ENCODE measurements at places on chromosomes 6 and 20.

GRCh38 chr6:15256538-15257271 lies 10.8 kb downstream of the JARID2 start:
- DNase-seq = no peak

GRCh38 chr20:46652699-46653098 lies 1.4 kb upstream of the SLC13A3 start:
- no peak for DNase-seq

DNA sequence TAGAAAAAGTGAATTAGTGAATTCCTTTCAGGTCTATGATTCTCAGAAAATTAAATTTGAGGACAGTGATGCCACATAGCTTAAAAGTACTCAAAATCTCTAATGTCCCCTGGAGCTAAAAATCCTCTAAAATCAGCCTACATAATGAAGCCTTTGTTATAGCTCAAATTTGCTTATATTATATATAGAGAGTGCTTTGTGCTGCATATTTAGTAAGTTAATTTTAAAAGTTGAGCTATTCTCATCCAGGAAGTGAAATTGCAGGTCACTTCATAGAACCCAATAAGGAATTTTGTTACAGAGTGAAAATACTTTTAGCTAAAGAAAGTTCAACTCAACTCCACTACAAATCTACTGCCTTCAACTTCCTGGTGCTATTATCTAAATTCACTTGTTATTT lies 507.5 kb upstream of the MAP3K7 start:
- DNase-seq = no peak

GRCh38 chr20:12925210-12925755 lies 83.5 kb upstream of the SPTLC3 start:
- DNase-seq = peak; percentile 87

GRCh38 chr6:147421903-147422302 lies 86.6 kb upstream of the SAMD5 start:
- DNase-seq = no peak

GRCh38 chr20:49122920-49123319 lies 65.2 kb downstream of the STAU1 start:
- DNase-seq = no peak

DNA sequence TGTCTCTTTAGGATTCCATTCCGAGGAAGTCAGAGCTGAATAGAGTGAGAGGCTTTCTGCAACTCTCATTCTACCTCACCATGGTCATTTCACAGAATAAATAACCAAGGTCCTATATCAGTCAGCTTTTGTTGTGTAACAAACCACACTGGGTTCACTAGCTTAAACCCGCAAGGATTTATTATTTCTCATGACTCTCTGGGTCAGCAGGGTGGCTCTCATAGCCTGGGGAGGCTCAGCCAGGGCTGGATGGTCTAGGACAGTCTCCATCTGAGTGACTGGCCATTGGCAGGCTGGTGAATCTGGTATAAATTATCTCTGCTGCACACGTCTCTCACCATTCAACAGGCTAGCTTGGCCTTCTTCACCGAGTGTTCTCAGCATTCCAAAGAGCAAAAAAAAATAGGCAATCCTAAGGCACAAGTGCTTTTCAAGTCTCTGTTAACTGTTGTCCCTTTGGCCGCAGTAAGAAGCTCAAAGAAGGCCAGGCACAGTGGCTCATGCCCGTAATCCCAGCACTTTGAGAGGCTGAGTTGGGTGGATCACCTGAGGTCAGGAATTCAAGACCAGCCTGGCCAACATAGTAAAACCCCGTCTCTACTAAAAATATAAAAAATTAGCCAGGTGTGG lies 39.7 kb downstream of the ISM1 start:
- no peak for DNase-seq

DNA sequence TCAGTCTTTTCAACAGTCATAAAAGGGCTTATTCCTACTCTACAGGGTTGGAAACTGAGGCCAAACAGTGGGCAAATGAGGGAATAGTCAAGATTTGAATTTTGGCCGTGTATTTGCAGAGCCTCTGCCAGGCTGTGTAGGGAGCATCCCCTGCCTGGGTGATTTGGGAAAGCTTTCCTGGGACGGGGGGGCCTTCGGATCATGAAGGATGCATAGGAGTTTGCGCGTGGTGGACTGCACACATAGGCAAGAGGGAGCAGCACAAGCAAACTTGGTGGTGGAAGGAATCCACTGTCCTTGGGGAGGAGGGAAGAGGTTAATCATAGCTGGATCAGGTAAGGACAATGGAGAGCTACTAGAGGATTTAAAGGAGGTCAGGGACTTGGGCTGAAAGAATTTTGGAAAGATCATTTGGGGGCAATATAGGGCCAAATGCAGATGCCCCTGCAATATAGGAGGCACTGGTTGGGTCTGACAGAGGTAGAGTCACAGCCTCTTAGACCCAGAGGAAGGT lies 2.5 kb downstream of the PTPRA start:
- DNase-seq = no peak

DNA sequence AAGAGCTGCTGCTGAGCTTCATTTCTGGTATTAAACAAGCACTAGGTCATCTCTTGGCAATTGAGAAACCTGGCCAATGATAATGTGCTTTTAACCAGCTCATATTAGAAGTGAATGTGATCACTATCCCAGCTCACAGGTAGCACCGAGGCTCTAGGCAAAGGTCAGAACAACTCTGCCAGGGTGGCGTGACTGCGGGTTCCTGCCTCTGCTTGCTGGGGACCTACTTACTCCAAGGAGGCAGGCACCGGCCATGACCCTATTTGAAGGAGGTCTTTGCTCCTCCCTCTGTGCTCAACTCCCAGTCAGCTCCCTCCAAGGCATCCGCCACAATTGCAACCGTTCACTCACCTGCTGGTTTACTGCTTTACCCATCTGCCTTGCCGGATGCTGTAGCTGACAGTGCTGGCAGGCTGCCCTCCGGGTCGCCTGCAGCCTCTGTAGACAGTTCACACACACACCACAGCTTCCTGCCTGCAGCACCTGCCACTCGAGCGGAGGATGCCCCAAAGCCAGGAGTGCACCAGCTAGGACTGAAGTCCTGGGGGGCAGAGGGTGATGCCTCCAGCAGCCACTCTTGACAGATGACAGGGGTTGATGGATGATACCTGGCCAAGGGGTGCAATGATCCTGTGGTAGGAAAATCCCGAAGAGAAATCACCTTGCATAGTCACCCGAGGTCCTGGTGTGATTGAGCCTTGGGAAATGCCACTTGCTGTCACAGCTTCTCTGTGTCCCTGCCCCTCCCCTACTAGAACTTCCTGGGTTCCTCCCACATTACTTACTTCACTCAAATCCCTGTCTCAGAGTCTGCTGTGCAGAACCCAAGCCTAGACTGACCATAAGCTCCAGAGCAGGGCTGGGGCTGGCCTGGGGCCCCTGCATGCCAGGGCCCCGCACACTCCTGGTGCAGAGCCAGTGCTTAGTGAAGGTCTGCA lies 8.8 kb upstream of the VSX1 start:
- DNase-seq = no peak

- DNase-seq = no peak
These were observed 311.4 kb downstream of the KIF16B start for GRCh38 chr20:16261733-16262273.

Data from kidney glomerular epithelial cell (primary cell).